Stimulated activated CD8-positive, alpha-beta memory T cell treated with anti-CD3 and anti-CD28 coated beads, Interleukin-15, amount 100 ng/mL, for 48 hours (primary cell): ENCODE measurements at places on chromosomes 7 and 10.

DNA sequence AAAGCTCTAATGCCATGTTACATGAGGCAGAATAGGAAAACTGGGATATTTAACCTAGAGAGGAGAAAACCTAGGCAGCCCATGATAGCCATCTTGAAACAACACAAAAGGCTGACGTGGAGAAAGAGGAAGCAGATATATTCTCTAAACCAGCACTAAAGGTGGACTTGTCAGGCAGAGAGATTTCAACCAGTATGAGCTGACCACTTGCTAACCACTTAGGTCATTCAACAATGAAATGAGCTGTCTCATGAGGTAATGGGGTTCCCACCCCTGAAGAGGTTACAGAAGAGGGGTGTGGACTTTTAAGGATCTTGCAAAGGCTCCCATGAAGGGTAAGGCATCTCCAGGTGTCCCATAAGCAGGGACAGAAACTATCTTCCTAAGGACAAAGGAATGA lies 26.8 kb upstream of the EGR2 start:
- no peak for DNase-seq

DNA sequence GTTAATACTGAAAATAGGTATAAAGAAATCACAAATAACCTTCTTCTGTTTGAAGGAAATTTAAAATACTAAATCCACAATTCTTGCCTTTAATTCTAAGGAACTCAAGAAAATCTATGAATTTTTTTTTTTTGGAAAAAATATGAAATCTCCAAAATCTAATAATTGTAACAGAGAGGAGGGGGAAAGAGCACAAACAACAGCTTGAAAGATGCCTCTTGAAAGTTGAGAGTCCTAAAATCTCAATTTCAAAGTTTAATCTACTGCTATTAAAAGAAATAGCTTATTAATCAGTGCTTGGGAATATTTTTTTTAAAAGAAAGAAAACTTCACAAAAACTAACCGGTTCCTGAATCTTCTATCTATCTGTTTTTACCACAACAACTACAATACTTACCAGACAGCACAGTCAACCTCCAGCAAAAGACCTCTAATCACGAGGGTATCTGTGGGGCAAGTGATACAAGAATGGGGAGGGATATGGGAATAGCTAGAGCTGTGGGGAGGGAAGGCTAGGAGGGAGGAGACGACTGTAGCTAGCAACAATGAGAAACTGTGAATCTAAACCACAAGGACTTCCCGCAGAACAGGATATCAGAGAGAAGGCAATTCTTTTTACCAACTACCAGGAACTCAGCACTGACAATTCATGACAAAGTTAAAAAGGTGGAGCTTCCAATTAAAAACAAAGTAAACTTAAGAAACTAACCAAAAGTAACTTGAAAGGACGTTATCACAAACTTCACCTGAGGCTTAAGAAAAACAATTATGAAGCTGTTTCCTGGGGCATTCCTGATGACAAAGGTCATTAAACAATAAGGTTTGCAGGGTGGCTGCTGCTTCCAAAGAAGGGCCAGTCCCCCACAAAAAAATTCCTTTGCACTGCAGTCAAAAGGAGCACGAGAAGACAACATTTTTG lies at the start of gene USP54:
Gene USP54, minus strand, starts transcription at position 462 of the 919 bp plus-strand sequence. CDS start 15,684 bp downstream, outside the sequence.
- DNase-seq = no peak

DNA sequence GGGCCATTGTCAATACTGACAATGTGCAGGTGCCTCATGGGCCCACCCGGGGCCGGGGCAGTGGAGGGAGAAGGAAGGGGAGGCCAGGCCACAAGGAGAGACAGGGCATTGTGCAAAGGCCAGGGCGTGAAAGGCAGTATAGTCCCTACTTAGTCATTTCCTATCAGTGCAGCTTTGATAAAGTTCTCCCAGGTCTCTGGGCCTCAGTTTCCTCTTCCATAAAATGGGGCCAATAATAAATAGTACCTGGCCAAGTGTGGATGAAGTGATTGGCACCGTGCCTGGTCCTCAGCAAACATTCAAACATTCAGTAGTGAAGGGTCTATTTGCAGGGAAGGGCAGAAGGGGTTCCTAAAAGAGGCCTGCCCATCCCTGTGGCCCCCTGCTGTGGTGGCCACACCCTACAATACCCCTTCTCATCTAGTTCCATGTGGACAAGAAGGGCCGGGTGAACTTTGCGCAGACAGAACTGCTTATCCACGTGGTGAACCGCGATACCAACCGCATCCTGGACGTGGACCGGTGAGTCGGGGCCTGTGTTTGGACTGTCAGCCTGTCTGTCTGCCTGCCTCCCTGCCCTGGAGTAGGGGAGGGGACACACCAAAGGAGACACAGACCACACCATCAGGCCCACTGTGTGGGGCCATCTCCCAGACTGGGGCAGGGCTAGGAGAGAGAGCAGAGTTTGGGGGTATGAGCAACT lies 36.9 kb upstream of the VSIR start:
- no peak for DNase-seq

DNA sequence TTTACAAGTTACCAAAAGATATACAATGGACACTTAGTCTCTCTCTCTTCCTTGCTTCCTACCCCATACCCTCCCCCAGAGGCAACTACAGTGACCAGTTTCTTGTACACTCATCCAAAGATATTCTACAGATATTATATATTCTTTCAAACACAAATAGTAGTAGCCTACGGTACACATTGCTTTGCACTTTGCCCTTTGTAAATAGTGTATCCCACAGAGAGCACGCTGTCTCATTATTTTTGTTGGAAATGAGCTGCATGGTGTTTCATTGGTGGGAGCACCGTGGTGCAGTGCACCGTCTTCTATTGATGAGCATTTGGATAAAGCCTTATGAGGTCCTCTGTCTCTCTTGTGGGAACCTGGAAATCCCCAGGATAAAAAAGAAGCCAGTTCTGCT lies 24.2 kb downstream of the STRA8 start:
- DNase-seq = no peak

DNA sequence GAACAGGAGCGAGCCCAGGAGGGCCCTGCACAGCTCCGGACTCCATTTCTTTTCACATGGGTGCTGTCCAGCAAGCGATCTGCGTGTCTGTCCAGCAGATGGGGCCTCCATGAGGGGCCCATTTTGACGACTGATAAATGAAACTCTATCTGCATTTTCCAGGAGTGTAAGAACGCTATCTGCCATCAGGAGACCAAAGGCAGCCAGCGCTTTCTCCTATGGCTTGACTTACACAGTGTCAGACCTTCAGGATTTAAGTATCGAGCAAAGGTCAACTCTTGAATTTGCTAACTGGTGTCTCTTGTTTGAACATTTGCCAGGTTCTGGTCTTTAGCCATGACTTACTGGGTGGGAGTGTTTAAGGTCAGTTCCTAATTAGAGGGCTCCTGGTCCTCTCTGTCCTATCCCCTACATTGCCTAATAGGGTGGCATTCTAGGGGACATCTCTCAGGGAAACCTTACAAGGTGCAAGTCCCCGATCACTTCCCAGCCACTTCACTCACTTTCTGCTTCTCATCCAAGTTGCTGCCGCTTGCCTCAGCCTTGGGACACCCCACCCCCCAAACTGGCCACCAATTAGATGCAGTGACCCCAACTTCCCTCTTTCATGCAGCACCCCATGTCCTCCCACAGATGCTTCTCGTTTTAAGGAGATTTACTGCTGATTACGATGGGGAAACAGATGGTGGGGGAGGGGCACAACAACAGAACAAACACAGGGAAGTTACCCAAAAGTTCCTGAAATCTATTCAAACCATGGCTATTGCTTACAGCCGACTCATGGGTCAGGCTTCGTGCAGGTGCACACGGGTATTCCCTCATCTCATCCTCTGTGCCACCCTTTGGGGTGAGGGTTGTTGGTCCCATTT lies 20.0 kb downstream of the VSIR start:
- no peak for DNase-seq

- DNase-seq = no peak
Measured at GRCh38 chr10:6256439-6256838, 53.7 kb downstream of the PFKFB3 start.

DNA sequence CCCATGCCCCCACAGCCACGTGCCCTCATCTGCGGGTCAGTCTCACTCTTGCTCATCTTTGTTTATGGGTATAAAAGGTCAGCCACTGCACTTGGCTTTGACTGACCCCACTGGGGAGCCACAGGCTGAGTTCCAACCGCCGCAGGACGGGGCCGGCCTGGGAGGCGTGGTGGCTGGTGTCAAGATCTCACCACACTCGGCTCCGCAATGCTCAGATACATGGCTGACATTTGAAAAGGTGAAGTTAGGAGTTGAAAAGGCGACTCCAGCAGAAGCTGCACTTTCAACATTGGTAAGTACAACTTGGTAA lies 14.9 kb downstream of the TUBGCP2 start:
- DNase-seq = no peak

DNA sequence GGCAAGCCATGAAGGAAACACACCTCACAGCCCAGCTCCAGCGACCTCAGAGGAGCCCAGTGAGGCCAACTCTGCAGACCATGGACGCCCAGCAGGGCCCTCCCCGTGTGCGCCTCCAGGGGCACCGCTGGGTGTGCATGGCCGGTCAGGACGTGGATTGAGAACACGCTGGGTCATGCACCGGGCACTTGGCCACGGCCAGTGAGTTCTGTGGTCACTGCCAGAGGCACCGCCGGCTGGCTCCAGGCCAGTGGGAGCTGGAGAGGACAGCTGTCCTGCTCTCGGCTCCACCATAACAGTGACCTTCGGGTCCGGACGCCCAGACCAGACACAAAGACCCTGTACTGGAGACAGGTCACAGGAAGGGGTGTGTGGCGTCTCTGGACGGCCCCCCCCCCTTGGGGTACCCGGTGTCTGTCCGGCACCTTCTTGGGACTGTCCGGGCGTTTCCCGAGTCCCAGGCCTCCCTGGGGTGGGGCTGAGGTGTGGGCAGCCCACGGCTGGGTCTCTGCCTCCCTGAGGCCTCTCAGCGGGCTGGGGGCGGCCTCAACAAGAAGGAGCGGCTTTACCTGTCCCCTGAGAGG lies 50.4 kb upstream of the NKX6-2 start:
- DNase-seq = no peak

DNA sequence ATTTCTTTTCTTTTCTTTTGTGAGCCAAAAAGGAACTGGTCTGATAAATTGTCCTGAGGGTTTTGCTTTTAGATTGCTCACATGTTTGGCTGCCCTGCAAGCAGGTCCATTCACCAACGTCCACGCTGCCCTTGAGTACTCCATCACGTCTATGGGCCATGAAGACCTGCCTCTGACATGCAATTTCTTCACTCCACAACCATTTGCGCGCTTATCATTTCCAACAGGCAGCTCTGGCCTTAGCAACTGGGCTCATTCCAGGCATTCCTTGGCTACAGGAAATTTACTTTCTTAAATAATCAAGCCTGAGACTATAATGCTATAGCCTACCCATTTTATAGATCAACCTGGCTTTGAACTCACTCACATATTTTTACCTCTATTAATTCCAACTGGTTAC lies 408.3 kb upstream of the C7orf33 start:
- no peak for DNase-seq

DNA sequence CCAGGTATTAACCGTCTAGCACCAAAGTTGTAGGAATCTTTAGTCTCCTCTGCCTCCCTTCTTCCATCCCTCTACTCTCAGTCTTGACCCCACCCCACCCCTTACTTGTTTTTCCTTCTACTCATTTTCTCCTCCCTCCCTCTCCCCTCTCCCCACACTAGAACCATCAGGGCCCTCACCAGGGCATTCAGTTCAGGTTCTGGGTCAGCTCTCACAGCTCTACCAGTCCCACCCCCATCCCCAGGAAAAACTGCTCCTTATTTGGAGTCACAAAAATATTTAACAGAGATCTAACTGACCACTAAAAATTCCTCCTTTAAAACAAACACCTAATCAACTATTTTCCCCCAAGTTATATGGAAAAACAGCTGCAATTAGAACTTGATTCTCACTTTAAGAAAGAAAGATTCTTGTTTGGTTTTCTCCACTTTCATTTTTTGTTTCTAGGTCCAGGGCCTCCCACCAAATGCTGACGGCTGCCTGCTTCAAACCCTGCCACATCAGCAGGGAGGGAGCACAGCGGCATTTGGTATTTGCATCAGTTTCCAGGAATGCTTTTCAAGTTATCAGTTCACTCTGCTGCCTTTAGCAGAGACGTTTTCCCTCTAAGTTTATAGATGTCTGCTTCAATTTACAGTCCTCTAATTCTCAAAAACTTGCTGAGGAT lies 2.8 kb upstream of the COL1A2 start:
- DNase-seq = no peak

- no peak for DNase-seq
Measured at GRCh38 chr10:77864151-77864851, 62.3 kb downstream of the DLG5 start.

GRCh38 chr7:151724920-151725584 lies 151.9 kb downstream of the PRKAG2 start:
- DNase-seq = no peak

GRCh38 chr10:34319197-34319846 lies 495.8 kb downstream of the PARD3 start:
- no peak for DNase-seq

- no peak for DNase-seq
Measured at GRCh38 chr7:118349604-118350003, 125.1 kb downstream of the ANKRD7 start.

GRCh38 chr7:71739520-71740173 lies 607.7 kb downstream of the GALNT17 start:
- no peak for DNase-seq

DNA sequence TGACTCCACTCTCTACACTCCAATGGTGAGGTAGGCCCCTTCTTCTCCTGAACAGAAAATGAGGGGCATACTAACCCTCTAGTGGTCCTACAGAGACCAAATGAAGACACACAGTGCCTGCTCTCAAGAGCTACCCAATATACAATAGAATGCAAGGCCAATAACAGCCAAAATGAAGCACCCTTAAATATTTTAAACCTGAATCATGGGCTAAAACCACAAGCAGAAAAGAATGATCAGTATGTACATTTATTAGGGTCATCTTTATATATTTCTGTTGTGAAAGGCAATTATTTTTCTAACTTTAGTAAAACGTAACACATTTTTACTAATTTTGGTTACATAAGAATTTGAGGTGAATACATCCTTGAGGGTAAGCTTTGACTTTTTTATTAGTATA lies 49.9 kb upstream of the COL1A2 start:
- no peak for DNase-seq

DNA sequence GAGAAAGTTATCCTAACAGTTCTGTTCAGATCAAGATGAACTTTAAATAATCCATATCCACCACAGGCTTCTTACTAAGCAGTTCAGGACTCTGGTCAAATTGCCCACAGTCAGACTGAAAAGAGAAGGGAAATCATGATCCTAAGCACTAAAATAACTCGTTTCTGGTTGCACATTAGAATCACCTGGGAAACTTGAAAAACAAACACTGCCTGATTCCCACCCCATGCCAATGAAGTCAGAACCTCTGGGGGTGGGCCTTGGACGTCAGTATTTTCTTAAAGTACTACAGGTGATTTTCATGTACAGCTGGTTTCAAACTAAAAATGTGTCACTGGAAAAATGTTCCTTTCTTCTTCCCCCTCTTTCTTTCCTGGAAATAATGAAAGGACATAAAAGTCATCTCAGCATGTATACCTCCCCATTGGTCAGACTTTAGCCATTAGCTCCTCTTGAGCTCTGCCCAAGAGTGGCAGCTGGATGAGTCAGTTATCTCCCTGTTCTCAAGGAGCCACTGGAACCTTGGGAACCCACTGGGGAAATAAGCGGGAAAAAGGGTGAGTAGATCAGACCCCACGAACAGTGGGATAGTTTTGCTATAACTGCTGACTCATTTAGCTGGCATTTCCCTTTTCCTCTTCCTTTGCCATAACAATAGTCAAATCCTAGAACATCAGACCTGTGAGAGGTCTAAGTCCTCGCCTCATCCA lies 75.3 kb upstream of the IL6 start:
- DNase-seq = no peak
